GF-D8 (cell line): ENCODE measurements at places on chromosomes 2 and 18.

DNA sequence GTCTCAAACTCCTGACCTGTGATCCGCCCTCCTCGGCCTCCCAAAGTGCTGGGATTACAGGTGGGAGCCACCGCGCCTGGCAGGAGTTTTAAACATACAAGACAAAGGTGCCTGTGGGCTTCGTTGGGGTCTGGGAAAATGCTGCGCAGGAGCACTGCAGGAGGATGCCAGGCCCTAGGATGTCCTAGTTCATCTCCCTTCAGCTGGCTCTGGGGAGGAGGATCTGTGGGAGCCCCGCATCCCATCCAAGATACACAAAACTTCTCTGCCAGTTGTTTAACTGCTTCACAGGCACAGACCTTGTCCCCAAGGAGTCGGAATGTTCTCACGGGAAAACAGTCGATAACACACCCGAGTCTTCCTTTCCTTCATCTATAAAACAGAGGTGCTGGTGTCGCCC, 89.1 kb downstream of the POLR1A start:
- DNase-seq, result no peak

GRCh38 chr2:37322368-37322767, 2.3 kb downstream of the PRKD3 start:
- no peak for DNase-seq

DNA sequence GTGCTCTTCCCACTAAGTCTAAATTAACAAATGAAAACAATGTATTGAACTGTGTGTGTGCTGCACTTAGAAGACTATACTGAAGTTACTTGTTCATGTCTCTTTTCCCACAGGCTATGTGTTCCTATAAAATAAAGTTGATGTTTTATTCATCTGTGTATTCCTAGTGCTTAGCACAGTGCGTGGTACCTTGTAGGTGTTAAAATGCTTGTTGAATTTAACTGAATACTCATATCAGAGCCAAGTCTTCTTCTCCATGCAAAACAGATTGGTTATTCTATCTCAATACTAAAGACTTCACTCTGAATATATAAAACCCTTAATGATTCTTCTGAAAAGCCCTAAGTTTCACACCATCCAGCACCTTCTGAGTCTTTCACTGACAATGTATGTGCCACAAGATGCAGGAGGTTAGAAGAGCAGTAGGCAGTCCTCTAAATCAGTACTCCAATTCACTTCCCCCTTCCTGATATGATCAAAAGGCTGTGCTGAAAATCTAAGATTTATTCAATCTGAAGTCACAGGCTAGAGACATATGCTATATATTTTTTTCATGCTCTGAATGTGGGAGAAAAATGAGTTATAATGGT, 231.7 kb upstream of the CCDC150 start:
- DNase-seq, result no peak

- no peak for DNase-seq
These were observed 162.2 kb downstream of the ALPK2 start for GRCh38 chr18:58466636-58467205.

GRCh38 chr2:30230497-30231211, 680 bp upstream of the LBH start:
- no peak for DNase-seq

DNA sequence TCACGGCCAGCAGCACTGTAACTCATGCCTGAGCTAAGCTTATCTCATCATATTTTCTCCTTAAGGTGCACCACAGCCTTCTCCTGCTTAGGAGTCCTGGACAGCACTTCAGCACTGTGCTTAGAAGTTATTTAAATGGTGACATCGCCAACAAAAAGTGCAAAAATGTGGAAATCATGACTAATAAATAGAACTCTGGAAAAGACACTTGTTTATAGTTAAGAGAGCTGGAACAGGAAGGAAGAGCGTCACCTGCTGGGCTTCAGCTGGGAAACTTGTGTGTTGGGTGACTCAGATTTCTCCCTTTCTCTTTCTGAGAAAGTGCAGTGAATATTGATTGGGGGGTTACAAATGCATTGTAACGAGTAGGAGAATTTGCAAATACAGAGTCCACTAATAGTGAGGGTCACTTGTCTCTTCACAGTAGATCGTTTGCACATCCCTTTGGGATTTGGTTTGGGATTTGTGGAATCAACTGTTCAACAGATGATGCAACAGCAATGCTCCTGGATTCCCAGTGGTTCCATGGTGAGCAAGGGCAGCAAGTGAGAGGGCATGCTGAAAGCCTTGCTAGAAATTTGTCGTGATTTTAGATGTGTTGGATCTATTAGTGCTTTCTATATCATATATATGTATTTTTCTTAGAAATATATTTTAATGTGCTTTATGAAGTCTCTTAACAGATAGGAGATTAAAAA, 84.2 kb downstream of the DOK6 start:
- no peak for DNase-seq

DNA sequence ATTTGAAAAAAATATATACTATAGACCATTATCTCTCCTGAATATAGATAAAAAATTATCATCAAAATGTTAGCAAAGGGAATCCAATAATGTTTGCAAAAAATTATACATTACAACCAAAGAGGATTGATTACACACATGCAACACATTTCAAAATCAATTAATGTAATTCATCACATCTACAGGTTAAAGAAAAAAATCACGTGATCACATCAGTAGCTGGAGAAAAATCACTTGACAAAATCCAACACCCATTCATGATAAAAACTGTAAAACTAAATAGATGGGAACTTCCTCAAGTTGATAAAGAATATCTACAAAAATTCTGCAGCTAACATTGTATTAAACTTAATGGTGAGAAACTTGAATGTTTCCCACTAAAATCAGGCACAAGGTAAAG, 1047.5 kb upstream of the CNTNAP5 start:
- DNase-seq, result no peak

- no peak for DNase-seq
These were observed 23.7 kb downstream of the CRACDL start for GRCh38 chr2:98912221-98912851.

DNA sequence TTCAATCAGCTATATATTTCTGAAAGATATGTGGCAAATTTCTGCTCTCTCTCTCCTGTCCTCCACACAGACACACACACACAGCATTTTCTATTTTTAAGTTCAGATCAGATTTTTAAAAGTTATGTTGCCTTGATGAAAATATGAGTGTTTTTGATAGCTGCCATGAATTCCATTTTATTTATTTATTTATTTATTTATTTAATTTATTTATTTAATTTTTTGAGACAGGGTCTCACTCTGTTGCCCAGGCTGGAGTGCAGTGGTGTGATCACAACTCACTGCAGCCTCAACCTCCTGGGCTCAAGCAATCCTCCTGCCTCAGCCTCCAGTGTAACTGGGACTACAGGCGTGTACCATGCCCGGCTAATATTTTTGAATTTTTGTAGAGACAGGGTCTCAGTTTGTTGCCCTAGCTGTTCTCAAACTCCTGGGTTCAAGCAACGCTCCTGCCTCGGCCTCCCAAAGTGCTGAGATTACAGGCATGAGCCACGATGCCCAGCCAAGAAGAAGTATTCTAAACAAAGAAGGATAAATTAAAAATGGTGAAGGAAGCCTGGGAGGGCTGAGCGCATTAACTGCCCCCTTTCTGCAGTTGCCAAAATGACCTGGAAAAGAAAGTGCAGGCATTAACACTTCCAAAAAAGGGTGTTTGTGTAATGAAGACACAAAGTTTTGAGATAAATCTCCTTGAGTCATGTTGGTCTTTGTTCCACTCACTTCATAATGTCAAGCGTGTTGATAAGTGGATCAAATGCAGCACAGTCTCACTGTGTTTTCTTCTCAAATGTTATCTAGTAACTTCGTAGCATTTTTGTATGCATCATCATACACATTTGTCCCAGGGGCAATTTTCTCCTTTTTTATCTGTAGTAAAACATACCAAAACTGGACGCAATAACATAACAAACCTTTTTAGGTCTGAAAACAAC, 11.1 kb upstream of the IMPA2 start:
- DNase-seq, result no peak

DNA sequence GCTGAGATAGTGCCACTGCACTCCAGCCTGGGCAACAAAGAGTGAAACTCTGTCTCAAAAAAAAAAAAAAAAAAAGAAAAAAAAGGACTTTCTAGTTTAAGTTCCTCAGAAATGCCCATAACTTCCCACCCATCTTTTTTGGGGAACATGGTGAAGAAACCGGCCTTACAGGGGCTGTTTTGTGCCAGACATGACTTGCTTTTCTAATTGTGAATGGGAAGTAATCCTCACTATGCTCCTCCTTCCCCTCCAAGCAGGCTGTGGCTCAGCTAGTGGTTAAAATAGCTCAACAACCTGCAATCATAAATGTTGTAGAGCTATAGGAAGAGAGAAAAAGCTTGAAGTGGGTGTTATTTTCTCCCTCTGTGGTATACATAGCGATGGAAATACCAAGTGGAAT, 34.1 kb upstream of the OLA1 start:
- DNase-seq, result no peak

DNA sequence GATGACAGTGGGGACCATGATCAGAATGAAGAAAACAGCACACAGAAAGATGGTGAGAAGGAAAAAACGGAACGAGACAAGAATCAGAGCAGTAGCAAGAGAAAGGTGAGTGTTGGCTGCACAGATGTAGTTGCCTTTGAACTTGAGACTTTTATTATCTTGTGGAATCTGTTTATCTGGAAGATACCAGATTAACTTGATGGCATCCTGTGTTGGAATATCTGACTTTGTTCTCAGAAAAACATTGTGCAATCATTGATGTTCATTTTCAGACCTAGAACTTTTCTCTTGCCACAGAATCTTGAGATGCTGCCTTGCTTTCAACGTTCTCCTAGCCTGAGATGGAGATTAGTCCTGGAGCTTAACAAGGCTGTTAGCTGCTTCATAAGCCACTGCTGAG, 5.9 kb downstream of the EIF4E2 start:
- no peak for DNase-seq

DNA sequence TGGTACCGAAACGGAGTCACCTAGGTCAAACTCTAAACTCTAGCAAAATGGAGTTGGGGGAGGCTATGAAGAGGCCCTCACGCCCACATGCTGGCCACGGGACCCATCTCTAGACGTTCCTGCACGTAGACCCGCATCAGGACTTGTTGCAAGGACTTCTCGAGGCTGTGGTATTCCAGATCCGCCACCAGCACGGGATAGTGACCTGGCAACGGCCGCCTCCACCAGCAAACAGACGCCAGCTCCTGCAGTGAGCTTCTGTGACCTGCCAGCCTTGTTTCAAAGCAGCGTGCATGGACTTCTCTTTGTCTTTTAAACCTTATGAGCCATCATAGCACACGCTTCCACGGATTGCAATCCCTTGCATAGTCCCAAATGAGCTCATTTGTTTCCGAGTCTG, 40.3 kb upstream of the RALBP1 start:
- no peak for DNase-seq

DNA sequence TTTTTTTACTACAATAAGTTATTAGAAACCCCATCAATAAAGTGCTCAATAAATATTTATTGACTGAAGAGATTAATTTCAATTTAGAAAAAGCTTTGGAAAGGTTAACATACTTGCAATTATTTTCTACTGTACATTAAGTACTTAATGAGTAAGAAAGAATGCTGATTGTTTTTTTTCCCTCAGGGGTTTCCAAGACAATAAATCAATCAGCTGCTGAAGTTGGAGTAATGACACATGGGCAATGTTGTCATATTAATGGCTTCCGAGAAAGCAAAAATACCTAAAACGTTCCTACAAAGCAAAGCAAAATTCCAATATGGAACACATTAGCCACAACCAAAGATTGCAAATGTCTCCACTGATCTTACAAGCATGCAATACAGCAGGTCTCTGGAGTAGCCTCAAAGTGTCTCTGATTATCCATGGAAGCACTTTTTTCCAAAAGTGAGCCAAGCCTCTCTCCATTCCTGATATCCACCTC, 66.7 kb downstream of the ZC3H6 start:
- no peak for DNase-seq

- DNase-seq, result no peak
These were observed 6.7 kb downstream of the PELI1 start for GRCh38 chr2:64137567-64137966.

DNA sequence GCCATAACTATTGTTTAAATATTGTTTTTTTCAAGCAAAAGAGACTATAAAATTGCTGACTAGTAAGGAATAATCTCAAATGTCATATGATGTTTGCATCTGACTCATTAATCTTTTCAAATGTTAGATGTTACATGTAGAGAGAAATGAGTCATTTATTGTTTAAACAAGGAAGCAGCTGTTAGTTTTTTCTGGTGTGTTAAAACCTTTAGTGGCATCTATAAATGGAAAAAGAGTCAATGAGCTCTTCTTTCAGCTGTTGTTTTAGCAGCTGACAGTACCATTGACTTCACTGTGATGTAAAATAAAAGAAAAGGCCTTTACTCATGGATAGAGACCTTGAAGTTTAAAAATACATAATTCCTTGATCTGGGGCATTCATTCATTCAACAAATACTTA, 1.8 kb upstream of the KLHL41 start:
- DNase-seq, result no peak

DNA sequence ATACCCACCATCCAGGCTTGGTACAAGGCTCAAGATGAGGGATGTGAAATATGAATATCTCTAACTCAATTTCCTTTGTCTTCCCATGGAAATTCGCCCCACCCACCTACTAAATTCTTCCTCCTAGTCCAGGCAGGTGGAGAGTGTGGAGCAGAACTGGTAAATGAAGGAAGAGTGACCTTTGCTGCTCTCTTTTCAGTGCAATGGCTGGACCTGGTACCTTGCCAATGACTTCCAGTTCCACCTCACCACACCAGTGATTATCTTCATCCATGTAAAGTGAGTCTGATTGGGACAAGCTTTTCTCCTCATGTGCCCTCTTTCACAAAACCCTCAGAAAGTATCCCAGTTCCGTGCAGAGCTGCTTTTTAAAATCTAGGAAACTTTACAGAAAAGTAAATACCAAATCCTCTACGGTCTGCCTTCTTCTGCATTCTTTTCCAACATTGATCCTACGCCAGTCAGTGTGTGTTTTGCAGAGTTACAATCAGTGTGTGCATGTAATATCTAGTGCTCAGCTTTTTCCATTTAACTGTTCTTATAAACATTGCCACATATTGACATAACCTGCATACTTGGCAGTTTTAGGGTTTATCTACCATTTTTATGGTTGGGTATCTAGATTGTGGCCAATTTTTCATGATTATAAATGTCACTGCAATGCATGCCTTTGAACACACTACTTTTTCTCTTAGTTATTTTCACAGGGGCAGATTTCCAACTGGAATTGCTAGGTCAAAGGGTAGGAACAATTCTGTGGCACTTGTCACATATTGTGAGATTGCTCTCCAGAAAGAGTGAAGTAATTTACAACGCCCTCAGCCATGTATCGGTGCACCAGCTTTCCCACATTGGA, 86.5 kb upstream of the SEC11C start:
- no peak for DNase-seq
